ENCODE measurements at places on chromosomes 6 and 20.

DNA sequence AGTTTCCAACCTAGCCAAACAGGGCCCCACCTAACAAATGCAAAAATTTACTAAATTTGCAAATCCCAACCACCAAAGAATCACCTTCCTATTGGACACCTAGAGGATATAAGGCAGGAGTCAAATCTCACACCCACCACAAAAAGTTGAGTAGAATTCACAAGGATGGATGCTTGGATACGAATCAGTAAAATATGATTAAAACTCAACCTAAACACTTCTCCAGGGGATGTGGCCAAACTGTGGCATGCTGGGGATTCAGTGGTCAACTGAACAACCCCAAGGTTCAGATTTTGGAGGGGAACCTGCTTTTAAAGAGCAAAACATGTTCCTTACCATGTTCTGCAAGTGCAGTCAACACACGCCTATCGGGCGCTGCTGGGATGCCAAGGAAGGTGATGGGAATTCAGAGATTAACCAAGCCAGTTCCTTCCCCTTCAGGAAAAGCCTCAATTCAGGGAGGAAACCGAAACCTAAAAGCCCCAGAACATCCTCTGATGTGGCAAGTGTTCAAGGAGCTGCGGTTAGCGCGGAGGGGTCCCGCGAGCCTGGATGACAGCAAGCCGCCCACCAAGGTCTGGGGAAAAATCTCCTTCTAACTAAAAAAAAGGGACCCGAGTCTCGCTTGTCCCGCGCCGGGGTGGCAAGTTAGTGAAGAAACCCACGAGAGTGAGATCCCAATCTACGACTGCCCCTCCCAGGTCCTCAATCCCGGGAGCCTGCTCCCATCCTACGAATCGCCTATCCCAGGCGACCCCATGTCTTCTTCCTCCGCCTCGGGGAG lies 902 bp downstream of the SAMHD1 start:
- peak; percentile 48 for DNase-seq

DNA sequence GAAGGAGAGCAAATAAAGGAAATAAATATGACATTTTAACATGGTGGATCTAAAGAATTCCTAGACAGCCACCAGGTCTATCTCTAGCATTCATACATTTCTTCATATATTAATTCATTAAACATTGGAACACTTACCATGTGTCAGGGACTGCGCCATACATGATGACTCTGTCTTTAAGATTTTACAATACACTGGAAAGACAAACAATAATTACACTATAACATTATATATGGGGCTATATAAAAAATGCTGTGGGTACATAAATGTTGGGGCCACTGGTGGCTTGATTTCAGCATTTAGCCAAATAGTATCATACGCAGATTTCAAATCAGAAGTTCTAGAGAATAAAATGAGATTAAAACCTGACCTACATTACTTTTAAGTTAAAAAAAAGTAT lies 33.3 kb upstream of the PKIB start:
- DNase-seq: no peak

DNA sequence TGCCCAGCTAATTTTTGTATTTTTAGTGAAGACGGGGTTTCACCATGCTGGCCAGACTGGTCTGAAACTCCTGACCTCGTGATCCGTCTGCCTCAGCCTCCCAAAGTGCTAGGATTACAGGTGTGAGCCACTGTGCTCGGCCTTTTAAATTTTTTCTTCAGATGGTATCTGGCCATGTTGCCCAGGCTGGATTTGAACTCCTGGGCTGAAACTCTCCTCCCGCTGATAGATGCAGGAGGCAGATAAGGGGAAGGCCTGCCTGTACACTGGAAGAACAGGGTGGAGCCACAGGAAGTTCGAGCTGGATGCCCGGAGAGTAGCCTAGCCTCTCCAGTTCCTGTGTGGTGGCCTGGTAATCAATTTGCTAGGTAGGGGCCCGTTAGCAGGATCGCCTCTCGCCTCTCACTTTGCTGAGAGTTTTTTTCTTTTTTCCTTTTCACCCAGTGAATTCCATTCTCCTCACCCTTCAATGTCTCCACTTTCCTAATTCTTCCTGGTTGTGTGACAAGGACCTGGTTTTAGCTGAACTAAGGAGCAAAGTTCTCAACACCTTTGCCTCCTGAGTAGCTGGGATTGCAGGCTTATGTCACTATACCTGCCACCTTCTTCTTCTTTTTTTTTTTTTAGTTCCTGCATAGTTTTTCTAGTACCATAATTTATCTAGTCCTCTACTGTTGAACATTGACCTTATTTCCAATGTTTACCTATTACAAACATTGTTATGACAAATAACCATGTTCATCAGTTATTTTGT lies 19.4 kb upstream of the ITCH start:
- DNase-seq: no peak

DNA sequence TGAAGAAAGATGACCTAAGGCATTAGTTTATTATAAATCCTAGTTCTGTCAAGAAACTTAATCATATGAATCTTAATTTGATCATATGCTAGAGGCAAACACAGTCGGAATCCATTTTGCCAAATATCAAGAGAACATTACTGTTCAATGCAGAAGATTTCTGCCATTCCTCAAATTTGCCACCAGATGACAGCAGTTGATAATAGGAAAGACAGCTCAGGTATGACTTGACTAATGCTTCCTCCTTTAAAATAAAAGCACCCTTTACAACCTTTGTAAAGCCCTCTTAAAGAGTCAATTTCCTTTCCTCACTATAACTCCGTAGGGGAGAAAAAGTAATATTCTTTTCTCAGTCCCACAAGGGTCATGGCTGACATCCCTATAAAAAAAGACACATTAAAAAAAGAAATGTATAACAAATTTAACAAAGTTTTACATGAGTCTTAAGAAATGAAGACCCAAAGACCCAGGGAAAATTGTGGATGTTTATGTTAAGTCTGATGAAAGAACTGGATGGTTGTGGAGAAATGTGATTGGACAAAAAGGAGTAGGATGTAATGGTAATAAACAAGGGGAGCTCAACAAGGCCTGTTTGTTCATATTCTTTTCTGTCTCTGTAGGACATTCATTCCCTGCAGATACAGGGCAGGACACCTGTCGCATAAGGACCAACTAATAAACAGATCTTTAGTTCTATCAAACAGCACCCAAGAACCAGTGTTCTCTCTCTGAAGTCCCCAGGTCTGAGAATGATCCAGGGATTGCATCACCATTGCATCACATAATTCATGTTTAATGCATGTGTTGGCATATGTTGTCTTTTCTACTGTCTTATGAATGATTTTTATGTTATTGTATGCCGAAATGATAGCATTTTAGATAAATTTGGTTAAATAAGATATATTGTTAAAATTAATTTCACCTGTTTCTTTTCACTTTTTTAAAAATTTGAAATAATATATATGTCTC lies 23.0 kb upstream of the IL17A start:
- DNase-seq: peak; percentile 2

GRCh38 chr6:140225701-140226436 lies 851.4 kb upstream of the CITED2 start:
- DNase-seq: peak; percentile 70

- DNase-seq: no peak
Measured at GRCh38 chr6:168365422-168366165, 46.0 kb upstream of the DACT2 start.

DNA sequence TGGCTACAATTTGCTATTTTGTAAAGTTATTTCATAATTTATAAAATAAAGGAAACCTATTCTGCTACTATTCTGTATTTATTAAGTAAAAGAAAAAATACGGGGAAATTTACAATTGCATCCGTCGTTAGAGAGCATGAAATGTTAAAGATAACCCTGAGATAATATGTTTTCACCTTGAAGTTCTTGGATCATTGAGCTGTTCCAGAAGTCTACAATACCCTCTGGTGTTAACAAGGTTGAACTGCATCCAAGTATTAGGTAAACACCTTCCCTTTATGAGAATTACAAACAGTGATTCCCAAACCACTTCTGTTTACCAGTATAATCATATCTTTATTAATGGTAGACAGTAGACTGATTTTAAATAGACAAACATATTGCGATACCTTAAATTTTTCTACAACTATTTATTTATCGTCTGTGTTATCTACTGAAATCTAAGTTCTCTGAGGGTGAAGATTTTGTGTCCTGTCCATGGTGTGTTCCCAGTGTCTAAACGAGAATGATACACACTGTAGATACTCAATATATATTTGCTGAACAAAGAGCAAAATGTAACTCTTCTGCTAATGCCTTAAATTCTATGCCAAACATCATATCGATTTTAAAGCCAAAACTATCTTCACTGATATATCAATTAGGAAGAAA lies 28.2 kb downstream of the TBC1D32 start:
- DNase-seq: peak; percentile 51

GRCh38 chr6:119006974-119007373 lies 71.5 kb downstream of the FAM184A start:
- DNase-seq: no peak

- DNase-seq: no peak
Measured at GRCh38 chr6:52543262-52543661, 33.6 kb downstream of the TRAM2 start.

DNA sequence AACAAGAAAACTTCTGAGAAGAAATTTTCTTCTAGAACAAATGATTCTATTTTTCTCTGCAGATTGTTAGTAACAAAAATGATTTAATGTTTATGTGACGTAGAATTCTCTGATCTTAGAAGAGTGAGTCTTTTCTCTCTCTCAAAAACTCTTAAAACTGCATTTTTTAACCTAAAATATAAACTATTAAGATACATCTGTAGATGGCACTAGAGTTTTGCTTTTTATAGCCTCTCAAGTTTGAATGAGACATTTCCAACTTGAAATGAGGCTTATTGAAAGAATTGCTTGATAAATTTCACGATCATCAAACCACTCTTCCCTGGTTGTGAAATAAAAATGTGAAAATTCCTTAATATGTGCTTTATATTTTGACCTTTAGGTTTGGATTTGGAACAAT lies 53.8 kb downstream of the PHF3 start:
- DNase-seq: no peak

DNA sequence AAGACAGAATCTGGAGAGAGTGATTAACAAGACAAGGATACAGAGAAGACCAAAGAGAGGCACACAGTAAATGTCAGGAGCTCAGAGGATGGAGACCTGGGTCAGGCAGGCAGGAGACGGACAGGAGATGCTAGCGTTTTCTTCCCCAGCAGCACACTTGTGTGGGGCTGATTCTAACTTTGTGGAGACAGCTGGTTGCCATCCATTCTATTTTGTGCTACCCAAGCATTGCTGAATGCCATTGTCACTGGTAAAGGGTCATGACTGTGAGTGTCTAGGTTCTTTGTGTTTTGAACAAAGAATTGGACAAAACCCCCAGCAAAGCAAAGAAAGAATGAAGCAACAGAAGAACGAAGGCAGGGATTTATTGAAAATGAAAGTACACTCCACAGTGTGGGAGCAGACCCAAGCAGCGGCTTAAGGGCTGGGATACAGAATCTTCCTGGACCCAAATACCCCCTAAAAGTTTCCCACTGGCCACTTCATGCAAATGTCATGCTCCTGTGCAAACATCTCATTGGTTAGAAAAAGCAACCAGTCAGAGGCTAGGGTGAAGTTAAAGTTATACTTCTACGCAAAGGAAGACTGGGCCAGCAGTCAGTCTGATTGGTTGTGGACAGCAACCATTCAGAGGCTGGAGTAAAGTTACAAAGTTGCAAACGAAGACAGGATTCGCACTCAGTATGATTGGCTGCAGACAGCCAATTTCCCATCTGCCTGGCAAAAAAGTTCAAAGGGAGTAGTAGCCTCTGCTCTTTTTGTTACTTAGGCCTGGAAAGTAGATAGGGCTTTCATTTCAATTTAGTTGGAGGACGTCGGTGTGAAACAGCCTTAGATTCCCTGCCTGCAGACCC lies 17.5 kb downstream of the PTK7 start:
- DNase-seq: peak; percentile 85

- no peak for DNase-seq
Measured at GRCh38 chr6:142702501-142703460, 242.2 kb downstream of the HIVEP2 start.

DNA sequence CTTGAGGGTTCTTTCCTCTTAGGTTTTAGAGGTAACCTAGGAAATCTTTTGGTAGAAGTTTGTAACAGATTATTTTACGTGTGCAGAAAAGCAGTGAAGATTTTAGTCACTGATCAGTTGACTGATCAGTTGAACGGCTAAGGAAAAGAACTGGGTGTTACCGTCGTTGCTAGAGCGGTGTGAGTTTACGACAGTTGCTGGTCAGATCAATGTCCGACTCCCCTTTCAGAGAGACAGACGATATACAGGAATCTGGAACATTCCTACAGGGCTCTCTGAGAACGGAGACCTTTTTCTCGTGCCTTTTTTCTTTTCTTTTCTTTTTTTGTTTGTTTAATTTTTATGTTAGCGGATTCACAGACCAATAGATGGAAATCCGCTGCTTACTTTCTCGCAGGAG lies 132.1 kb upstream of the ZNF184 start:
- no peak for DNase-seq

DNA sequence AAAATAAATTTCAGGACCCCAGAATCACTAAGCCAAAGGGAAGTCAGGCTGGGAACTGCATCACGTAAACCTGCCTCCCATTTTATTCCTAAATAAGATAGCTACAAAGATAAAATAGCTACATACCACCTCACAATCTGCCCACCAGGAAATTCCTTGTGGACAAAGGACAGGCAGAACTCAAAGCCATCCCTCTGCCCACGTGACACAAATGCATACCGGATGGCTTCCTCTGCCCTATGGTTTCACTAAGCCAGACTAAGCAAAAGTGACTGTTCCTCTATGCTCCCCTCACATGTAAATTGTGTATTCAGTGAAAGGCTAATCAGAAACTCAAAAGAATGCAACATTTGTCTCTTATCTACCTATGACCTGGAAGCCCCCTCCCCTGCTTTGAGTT lies 15.0 kb downstream of the MBOAT1 start:
- no peak for DNase-seq

- no peak for DNase-seq
Measured at GRCh38 chr6:114140416-114140815, 169.5 kb upstream of the HDAC2 start.

GRCh38 chr6:135820340-135820739 lies 31.2 kb upstream of the PDE7B start:
- DNase-seq: no peak

GRCh38 chr20:1401451-1401907 lies 8.6 kb upstream of the FKBP1A start:
- DNase-seq: no peak

DNA sequence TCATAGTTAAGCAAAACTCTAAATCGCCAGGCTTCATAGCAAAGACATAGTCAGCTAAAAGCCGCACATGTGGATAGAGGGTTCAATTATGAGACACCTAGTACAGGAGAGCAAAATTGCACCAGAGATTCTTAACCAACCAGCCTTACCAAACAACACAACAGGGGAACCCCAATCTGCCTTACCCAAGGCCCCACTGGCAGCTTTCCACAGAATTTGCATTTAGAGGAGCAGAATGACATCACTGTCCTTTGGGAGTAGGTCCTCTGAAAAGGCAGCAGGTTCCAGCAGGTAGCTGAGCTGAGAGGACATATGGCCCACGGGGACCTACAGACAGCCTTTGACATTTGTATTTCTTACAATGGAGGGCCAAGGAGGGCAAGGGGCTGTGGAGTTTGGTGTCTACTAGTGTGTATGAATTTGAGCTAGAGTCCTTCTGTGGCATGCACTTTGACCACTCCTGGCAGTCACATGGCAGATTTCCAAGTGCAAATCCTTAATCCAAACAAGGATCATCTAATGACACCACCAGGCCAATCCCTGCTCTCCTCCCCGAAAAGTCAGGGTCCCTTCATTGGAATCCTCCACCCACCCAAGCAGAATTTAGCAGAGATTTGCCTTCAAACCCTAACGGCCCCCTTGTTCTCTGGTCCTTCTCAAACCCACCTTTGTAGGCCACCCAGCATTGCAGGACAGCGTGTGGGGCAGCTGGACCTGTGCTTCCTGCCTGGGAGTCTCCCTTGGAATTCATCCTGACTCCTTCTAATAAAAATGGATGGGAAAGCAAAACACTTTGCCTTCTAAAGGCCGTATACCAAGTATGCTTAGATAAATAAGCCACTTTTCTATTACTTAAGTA lies 171.2 kb upstream of the SUPT3H start:
- no peak for DNase-seq
